ENCODE measurements at places on chromosomes 13 and 19.

DNA sequence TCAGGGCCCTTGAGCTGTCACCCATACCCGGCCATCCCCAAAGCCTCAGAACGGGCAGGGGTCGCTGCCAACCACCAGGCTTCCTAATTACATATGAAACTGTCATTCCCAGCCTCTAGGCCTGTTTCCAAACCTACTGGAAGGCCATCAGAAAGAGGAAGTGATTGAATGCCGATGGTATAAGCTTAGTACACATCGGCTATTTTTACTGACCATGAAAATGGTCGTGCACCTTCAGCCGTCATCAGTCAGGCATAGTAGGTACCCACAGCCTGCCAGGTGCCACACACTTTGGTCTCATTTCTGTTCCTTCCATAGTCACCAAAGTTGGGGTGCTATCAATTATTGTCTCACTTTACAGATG is 10.2 kb downstream of the KRI1 start:
- DNase-seq = no peak

DNA sequence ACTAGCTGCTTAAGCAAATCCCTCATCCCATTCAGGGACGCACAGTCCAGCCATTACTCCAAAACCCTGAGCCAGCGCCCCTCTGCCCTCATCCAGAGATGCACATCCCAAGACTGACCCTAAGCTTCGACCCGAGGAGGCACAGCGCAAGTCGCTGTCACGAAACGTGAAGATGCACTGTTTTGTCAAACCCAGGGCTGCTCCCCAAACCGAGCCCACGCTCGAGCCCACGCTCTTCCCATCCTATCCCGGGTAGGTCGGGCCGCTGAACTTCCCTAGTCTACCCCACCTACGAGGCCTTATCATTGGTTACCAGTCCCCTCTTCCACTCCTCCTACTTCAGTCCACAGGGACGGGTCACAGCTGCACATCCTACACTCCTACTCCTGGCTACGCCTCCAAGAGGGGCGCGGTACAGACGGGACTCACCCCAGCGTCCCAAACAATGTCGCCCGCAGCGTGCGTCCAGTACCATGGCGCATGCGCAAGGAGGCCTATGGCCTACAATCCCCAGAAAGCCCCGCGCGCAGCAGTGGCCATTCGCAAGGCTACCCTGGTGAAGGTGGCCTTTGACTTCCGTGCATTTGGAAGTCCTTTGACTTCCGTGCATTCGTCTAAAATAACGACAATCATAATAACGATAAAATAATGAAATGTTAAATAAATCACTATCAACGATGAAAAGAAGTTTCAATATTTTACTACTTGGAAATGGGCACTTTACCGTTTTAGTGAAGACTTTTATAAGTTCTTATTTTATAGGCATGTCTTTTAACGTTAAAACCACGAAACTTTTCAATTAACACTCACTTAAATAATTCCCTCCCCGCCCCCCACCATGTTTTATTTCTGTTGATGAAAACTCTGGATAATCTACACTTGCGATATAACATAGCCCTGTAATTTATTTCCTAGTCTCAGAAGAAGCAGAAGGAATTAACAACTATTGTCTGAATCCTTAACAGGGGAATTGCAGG is at the start of gene ZNF285:
Gene ZNF285 (minus strand): TSS at position 470 of the 977 bp plus-strand sequence. CDS start 4,395 bp downstream, outside the sequence.
- DNase-seq = peak; percentile 44

- DNase-seq = no peak
These were observed 11.3 kb downstream of the CD70 start for GRCh38 chr19:6579450-6580178.

- no peak for DNase-seq
These were observed 541.0 kb downstream of the RFC3 start for GRCh38 chr13:34358811-34359513.

DNA sequence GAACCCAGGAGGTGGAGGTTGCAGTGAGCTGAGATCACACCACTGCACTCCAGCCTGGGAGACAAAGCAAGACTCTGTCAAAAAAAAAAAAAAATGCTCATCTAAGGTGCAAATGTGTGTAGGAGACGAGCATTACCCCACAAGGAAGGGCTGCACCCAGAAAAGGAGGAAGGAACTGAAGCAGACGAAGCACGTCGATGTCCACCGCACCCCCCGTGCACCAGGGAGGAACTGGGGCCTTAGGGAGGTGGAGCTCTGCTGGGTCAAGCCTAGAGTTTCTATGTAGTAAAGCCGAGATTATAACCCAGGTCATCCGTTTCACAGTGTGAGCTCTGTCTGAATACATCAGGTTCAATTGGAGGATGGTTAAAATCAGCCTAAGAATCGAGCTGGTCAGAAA is 1.1 kb downstream of the VSTM1 start:
- DNase-seq = no peak

- peak; percentile 60 for DNase-seq
These were observed 21.7 kb downstream of the MAU2 start for GRCh38 chr19:19342086-19343015.

- no peak for DNase-seq
These were observed at the start of gene ISYNA1 for GRCh38 chr19:18437491-18438330. TSS of gene ISYNA1 (minus strand) at chr19:18438133. CDS start at chr19:18437979, 154 bp downstream.
